Frontal cortex (tissue), 4 donors: ENCODE measurements at places on chromosomes 2 and 18. TPM values are rescaled to one million over a fixed set of nuclear protein-coding genes. Genes with fewer than 3 reads are reported as not detected.

DNA sequence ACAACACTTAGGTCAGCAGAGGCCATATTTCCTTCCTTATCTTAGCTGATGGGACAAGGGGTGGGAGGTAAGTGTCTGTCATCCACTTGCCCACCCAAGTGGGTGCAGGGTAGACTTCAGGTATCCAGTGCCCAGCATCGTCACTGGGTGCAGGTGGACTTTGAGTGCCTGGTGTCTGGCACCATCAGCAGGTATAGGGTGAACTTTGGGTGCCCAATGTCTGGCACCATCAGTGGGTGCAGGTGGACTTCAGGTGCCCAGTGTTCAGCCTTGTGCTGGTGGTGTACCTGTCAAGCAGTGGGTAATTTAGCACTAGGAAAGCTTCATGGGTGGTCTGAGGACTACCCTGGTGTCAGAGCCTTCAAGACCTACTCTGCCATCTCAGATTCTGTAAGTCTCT lies 175.6 kb downstream of the SEPTIN10 start:
- DNase-seq: no peak

DNA sequence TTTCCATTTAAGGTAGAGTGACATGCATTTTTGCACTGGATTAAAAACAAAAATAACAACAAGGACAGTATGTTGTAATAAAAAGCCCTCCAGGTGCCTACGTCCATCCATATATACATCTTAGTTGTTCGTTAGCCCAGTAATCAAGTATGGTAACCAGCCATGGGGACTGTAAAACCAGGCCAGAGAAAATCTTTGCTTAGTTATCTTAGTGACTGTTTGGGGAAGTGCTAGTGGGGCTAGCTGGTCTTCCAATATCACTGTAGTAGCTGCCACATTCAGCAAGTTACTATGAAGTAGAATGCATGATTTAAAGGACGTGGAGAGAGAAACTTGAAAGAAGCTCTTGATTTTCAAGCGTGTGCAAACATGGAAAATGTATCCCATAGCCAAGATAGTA lies 95.9 kb upstream of the STON1 start:
- no peak for DNase-seq

DNA sequence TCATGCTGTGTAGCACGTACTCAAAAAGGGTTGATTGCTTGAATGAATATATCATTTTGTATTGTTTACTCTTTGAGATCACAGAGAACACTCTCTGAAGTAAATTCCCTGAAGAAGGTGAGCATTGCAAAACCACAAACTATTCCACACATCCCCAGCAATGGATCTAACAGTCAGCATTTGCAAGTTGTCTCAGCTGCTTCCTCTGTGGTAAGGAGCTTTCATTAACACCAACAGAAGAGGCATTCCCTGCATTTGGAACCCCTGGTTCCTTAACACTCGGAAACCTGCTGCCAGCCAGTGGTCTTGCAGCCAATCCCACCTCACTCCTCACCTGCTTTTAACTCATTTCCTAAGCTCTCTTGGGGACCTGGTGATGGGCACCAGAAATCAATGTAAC lies 108.4 kb downstream of the IRS1 start:
- DNase-seq: no peak

GRCh38 chr2:152864601-152865149 lies 146.3 kb downstream of the ARL6IP6 start:
- DNase-seq: no peak

GRCh38 chr18:22912835-22913234 lies 20.3 kb upstream of the RBBP8 start:
- no peak for DNase-seq

DNA sequence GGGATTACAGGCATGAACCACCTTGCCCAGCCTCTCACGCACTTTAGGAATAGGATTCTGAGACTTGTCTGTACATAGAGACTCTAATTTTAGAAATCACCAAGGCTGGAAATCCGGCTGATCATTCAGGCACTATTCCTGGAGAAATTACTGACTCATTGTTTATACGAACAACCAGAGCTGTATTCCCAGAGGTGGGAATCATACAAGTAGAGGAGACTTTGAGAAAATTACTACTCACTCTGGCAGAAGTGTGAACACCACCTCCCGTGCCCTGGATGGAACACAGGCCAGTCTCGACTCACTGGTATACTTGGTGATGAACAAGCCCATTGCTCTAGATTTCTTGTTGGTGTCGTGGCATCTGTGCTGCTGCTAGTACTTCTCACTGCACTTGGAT lies 5.8 kb upstream of the ADNP2 start:
- no peak for DNase-seq

- DNase-seq: no peak
Measured at GRCh38 chr2:206721256-206721920, 3.2 kb upstream of the DYTN start.

DNA sequence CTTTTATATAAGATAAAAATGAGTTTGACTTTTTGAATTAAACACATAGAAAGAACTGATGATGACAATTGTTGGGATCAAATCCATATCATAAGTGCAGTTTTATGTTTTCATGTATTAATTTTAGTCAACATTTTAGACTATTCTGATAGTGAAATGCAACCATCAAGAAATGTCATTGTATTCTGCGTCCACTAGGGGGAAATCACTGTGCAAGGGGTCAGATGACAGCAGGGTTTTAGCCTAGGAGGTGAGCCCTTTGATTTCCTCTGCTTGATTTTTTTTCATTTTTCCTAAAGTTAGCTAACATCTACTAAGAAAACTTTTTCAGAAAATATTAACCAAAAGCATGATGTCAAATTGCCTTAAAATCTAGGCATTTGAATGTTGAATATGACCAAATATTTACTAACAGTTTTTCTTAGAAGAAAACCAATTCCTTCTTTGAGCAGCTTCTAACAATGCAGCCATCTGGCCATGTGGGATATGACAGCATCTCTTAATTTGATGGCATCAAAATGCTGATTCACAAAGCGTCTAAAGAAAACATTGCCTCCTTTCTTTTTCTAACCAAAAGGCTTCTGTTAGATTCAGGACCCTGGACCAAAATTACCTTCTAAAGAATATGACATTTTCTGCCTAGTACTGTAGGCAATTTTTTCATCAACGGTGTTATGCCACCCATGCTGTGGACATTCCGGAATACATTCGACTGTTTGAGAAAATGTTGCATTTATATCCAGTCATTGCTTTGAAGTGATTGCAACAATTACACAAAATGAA lies 141.5 kb downstream of the SPHKAP start:
- no peak for DNase-seq

DNA sequence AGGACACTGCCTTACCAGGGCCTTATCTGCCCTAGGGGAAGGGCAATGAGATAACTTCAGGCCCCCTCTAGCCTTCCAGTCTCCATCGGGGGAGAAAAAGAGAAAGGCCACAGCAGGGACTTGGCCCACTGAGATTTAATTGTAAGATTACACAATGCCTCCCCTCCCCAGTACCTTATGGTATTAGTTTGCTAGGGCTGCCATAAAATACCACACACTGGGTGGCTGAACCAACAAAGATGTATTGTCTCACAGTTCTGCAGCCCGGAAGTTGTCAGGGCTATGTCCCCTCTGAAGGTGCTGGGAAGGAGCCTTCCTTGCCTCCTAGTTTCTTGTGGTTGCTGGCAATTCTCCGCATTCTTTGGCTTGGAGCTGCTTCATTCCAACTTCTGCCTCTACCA lies 34.8 kb upstream of the SPATA3 start:
- DNase-seq: no peak

DNA sequence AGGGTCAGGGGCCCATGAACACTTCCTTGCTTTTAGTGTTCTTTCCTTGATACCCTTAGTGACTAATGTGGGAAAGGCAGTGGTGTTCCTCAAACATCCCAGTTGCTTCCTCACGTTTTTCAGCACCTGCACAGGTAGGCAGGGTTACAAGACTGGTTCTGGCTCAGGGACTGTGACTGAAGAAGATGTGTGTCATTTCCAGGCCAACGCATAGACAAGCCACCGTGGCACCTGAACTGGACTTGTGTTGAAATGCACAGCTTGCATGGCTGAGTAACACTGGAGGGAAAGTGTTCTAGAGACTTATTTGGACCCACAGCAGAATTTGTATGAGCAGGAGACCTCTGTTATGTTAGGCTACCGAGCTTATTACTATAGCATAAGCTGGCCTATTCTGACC lies 107.9 kb downstream of the SPOPL start:
- DNase-seq: no peak

DNA sequence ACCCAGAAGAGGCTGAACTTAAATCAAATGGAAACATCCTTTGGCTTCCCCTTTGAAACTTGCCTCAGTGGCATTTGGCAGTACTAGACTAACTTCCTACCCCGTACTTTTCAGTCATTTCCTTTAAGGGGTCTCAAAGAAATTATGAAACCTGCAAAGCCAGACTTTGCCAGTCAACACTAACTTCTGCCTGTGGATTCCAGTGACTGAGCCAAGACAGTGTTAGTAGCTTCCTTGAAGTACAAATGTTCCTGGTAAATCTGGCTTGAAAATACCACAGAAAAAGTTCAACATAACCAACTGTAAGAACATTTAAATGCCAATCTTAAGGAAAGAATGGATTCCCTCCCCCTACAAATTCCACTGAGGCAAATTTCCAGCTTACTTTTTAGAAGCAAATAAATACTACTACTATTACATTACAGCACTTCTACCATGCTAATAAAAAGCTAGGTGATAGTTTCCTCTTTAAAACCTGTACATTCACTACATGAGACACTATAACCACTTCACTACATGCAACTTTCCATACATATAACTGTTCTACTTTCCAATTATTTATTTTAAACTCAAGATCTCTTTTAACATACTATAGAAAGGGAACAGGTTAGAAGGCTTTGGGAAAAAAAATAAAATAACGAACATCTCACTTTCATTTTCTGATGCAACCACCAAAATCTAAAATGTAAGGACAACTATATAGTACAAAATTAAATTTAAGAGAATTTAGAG lies 2.4 kb downstream of the PELI1 start:
- DNase-seq: no peak

DNA sequence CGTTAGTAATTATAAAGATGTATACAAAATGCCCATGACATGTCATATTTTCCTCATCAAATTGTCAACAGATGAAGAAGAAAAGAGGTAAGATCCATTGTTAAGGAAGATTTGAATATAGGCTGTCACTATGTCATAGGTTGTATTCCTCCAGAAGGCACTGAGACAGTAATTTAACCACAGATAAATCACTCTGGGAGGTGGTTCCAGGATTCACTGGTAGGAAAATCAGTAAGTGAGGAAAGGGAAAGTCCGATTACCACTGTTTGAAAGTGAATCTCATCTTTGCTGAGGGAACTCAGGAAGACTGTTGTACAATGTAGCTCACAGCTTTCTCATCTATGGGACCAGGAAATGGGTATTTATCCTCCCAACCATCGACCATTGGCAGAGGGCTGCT lies 152.8 kb upstream of the TMEFF2 start:
- no peak for DNase-seq

- DNase-seq: no peak
Measured at GRCh38 chr18:69401972-69402532, 1.4 kb downstream of the DOK6 start.

DNA sequence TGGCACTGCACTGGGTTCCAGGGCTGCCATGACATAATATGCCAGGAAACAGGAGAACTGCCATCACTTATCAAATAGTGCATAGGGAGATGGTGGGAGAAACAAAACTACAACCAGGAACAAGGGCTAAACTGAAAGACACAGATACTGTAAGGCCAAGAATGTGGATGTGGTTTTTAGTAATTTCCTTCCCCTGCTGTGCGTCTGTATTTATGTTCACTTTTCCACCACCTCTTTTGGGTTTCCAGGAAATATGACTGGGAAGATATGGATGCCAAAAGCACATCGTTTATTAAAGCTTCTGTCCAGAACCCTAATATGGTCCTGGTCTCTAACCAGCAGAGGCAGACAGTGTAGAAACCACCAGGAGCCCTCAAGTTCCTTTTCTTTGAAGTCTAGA lies 759.7 kb upstream of the FANCL start:
- DNase-seq: no peak

DNA sequence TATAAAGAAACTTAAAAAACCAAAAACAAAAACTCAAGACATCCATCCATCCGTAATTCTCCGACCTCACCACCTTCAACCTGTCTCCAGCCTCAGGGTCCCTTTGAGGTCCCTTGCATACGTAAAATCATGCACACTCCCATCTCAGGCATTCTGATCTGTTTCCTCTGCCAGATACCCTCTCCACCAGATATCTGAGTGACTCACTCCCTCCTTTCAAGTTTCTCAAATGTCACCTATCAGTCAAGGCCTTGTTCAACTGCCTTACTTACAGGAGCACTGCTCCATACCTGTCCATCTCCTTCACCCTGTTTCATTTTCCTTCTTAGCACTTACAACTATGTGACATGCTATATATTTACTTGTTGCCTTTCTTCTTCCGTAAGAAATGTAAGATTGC lies 369.3 kb downstream of the NBAS start:
- no peak for DNase-seq

- DNase-seq: no peak
Measured at GRCh38 chr2:217972490-217972889, 30.3 kb downstream of the TNS1 start.

DNA sequence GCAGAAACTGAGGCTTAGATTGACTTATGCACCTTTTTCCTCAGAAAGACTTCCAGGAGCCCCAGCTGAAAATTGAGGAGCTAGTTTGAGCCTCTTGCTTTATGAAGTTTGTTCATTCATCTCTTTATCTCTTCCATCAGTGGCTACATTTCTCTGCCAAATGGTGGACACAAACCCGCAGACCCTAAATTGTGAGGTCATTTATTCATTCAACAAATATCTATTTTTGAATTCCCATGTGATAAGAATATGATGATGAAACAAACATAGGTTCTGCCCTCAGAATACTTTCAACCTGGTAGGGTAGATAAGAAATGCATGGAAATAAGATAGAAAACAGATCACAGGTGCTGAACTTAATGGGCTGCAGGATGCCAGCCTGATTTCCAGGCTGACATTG lies 309.4 kb downstream of the TNS1 start:
- DNase-seq: no peak

GRCh38 chr2:16215902-16216557 lies 275.7 kb downstream of the MYCN start:
- no peak for DNase-seq

GRCh38 chr2:172226244-172227061 lies 123.8 kb upstream of the DLX2 start:
- DNase-seq: no peak

Gene POTEE
- not detected for total RNA-seq

Gene PKDCC
- 19.6 TPM for total RNA-seq

Gene SOCS6
- 53.4 TPM for total RNA-seq

Gene OSBPL6
- 11.4 TPM for total RNA-seq

Gene CENPA
- 1.2 TPM for total RNA-seq

Gene DSC2
- 5.3 TPM for total RNA-seq

Gene DNAH7
- total RNA-seq: 11.4 TPM

Gene FSHR
- not detected for total RNA-seq

Gene LRATD1
- total RNA-seq: 29.8 TPM

Gene GKN1
- not detected for total RNA-seq

Gene TUBA3E
- total RNA-seq: not detected
